Neuronal stem cell (in vitro differentiated cells): ENCODE measurements at places on chromosomes 12 and 14.

DNA sequence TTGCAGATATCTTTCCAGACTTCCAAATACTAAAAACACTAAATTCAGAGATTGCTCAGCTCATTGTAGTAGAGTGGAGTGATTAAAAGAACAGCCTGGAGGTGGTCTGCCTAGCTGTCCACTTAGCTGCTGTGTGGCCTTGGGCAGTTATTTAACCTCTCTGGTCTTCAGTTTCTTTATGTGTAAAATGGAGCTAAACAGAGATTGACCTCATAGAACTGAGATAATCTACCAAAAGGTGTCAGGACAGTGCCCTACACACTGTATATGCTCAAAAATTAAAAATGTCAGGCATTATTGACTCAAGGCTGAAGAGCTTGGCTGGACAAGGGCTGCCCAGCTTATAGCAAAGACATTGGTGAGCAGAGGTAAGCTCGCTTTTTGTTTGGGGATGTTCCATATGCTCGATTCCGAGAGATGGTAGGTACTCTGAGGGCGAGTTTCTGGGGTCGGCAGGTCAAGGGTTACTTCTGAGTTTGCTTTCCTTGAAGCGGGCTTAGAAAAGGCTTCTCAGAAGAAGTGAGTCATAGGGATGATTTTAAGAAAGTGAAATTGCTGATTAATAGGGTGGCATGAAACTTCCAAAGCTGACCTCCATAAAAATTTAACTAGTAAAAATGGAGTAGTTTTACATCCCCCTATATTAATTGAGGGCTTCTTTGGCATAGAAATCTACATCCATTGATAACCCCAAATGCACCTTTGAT is 107.5 kb downstream of the GPATCH2L start:
- DNase-seq: no peak

- DNase-seq: no peak
These were observed 11.0 kb downstream of the TPCN1 start for GRCh38 chr12:113232089-113232839.

- no peak for DNase-seq
These were observed 208.8 kb upstream of the EEA1 start for GRCh38 chr12:93137656-93138612.

DNA sequence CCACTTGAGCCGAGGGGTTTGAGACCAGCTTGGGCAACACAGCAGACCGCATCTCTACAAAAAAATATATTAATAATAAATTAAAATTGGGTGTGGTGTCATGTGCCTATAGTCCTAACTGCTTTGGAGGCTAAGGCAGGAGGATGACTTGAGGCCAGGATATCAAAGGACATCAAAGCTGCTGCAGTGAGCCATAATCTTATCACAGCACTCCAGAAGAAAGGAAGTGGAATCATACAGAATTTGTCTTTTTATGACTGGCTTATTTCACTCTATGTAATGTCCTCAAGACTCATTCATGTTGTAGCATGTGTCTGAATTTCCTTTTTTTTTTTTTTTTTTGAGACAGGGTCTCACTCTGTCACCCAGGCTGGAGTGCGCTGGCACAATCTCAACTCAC is 43.9 kb upstream of the NUDT4 start:
- no peak for DNase-seq

DNA sequence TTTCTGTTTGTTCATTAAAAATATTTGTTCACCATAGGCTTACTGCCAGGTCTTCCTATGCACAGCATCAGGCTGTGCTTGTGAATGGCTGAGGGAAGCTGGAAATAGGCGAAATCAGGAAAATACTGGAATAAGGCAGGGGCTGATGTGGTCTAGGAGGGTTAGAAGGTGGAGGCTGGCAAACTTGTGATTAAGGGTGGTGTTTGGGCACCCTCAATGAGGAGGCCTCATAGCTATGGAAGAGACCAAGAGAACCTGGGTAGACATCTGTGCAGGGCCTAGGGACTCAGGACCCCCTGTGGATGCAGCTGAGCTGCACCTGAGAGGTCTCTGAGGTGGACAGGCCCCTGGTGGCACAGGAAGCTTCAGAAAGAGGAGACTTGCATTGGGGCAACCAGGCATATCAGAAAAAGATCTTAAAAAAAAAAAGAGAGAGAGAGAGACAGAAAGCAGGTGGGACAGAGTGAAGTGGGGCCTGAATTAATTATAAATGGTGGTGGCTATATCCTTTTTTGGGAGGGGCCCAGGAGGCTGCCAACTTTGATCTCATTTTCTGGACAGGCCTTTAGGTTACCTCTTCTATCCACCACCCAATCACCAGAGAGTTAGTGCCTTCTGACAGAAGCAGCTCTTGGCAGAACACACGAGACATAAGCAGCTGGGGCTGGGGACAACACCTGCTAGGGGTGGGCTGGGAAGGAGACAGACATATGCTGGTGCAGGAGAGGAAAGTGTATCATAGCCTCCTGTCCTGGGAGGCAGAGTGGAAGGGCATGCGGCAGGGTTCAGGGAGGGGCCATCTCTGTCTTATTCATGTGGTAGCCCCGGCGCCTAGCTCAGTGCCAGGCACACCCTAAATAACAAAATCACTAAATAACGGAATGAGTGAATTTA is 46.7 kb upstream of the ATP23 start:
- DNase-seq: no peak

DNA sequence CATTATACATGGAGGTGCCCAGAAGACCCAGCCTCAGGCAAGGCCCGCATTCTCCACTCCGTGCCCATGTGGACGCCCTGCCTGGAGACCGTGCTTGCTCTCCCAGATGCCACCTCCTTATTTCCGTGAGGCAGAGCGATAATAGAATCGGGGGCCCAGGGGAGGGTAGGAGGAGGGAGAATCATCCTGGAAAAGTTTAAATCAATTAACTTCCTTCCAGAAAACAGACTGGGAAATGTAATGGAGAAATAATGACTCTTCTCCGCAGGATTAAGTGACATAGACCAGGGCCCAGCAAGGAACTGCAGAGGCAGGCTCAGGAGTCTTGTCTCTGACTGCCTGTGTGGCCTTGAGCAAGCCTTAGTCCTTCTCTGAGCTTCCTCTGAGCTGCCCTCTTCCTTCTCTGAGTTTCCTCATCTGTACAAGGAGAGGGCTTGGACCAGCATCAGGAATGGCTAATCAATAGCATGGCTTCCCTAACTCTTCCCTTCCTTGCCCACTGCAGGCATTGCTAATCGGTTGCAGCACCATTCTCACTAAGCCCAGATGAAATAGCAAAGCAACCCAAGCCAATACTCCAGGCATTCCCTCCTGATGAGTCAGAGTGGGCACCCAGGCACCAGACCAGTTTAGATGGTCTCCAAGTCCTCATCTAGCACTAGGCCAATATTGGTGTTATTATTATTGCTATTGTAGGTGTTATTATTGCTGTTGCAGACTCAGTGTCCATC is 11.3 kb upstream of the FAM222A start:
- DNase-seq: no peak

DNA sequence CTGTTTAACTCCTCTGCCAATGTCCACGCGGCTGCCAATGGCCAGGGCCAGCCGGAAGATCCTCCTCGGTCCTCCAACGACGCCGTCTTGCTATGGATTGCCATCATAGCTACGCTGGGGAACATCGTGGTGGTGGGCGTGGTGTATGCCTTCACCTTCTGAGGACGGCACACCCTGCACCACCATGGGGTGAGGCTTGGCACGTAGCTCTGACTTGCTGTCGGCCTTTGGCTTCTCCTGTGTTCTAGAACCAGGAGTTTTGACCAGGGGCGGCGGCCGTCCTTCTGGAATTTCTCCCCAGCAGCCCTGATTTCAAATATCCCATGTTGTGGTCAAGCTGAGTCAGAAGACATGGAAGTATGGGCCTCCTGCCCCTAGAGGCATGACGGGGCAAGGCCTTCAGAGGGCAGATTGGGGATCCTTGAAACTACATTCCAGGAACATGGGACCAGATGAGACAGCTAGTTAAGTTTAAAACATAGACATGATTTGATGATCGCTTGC is 47.5 kb downstream of the C14orf132 start:
- no peak for DNase-seq

DNA sequence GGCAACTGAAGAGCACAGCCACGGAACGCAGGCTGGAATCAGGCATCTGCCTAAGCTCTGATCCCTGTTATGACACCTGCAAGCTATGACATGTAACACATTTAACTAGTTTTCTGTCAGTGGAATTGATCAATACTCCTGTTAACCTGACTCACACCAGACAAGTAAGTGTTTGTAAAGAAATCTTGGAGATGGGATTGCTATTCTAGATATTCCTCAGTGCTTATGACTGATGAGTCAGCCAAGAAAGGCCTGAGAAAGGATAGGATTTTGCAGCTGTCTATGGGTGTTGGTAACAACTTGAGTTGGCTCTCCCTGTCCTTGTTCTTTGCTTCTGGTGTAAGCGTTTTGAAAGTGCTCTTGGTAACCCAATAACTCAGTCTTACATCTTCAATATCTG is 110.5 kb downstream of the GPR135 start:
- no peak for DNase-seq

GRCh38 chr12:46660276-46660675 is 165.5 kb downstream of the SLC38A4 start:
- DNase-seq: no peak

DNA sequence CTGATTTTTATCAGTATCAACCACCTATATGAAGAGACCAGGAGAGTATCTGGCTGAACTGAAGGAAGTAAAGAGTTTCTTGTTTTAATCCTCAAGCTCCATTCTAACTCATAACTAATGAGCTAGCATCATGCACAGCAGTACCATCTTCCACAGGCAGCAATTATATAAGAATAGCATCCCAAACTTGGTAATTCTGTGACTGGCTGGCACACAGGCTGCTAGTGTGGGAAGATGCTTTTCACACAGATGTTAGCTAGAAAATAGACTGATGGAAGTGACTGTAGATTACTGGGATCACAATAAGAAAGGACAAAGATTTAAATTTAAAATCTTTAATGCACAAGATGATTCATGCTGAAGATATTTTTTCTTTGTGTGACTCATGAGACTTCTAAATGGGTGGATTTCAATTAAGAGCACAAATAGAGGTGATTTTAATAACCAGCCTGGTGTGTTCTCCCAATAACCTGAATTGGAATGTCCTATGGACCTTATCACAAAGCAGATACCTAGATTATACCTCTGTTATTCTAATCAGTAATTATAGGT is 417.7 kb upstream of the ATXN7L3B start:
- DNase-seq: no peak
